Activated naive CD8-positive, alpha-beta T cell treated with anti-CD3 and anti-CD28 coated beads, Interleukin-2, amount 10 ng/mL, durations not matched to agents 7 days and 5 days (primary cell): ENCODE measurements at places on chromosomes 12 and 14.

GRCh38 chr14:74841230-74842207, 34.4 kb downstream of the PROX2 start:
- no peak for DNase-seq

GRCh38 chr12:7099290-7099996, 7.2 kb upstream of the C1R start:
- no peak for DNase-seq

DNA sequence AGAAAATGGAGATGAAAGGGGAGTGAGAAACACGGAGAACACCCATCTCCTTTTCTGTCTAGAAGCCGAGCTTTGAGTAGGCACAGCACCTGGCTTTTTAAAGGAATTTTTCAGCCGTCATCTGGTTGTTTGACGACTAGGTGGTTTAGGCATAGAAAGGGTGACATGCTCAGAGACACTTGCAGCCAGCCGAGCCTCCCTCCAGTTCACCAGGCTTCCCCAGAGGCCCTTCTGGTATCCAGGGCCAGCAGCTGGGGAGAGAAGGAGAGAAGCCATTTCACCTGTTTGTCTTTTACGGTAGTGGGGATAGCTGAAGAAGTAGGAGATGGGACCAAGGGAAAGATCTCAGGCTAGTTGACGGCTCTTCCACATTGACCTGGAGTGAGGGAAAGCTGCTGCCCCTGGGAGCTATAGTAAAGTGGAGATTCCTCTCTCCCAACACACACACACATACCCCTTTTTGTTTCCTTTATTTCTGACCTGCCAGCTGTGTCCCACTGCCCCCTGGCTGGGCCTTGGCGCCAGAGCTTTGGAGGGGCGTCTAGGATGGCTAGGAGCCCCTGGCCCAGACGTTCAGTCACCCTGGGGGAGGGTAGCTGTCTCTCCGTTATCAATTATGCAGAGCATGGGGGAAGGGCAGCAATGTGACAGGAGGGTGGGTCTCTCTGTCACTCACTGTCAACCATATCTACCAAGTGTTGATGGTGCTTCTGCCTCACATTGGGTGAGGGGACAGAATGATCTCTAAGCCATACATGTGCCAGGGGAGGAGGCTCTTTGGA, 5.5 kb downstream of the MAP3K12 start:
- no peak for DNase-seq

DNA sequence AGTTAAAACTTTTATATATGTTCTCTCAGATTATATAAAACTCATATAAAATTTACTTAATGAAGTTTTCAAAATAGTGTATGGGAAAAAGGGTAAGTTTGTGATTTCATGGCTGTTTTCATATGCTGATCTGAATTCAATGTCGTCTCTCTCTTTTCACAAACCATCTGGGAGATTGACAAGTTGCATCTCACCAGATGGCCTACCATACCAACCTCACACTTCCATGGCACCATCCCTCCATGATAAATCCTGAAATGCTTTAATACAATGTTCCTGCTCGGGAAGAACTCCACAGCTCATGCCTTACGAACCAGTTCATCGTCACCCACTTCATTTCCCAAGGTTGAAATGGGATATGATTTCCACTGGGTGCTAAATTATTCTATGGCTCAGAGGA, 22.3 kb downstream of the PTPRO start:
- DNase-seq, result no peak

- no peak for DNase-seq
Observed at GRCh38 chr14:77270361-77271112, 469 bp downstream of the NGB start.

- DNase-seq, result no peak
Observed at GRCh38 chr12:8031872-8032241, 659 bp upstream of the FOXJ2 start.

DNA sequence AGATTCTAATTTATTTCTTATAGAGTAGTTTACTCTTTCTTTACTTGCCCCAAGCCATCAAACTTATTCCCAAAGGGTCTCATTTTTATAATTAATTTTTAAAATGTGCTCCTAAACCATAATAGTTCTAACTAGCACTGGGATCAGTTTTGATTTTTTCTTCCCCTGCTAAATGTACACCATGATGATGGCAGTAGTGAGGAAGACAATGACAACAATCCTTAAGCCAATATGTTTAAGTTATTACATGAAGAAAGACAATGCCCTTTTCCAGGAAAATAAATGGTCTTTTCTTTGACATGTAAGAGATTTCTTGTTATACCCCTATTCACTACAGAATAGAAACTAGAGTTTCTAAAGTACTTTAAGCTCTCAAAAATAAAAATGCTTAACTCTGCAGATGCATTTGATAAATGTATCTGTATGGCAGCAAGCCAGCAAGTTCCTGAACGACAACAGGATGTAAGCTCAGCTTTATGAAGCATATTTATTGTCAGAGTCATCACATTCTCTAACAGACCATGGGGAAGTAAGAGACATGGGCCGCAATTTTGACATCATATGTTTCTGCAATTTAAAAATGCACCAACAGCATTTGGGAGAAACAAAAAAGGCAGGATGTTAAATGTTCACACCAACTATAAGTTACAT, 36.0 kb upstream of the SNX6 start:
- no peak for DNase-seq

DNA sequence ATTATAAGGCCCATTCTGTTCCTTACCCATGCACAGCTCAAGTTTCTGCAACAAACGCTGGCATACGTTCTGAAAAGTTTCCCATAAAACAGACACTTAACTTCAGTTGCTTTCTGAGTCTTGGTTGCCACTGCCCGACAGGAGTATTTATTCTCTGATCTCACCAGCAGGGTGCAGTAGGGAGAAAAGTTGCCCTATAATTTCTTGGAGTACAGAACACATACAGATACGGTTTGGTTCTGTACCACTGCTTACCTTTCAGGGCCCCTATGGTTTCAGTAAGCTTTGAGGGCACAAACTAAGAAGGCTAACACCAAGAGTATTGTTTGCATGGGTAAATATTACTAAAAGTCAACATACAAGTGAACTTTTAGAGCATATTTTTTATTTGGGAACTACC, 77.9 kb downstream of the SPATA7 start:
- DNase-seq, result no peak

GRCh38 chr14:34059037-34059924, 108.4 kb upstream of the EGLN3 start:
- no peak for DNase-seq

DNA sequence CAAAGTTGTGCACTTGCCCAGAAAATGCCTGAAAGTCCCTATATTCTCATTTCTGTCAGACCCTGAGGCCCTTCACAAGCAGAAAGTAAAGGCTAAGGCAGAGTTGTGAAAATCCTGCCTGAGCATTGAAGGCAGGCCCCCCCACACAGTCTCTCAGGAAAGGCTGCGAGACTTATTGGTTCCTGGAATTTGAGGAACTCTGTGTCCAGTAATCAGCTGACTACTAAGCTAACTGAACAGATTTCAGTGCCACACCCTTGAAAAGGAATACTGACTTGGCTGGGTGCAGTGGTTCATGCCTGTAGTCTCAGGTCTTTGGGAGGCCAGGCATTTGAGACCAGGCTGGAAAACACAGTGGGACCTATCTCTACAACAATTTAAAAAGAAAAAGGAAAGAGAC, 21.1 kb upstream of the PPP2R5E start:
- DNase-seq, result no peak

DNA sequence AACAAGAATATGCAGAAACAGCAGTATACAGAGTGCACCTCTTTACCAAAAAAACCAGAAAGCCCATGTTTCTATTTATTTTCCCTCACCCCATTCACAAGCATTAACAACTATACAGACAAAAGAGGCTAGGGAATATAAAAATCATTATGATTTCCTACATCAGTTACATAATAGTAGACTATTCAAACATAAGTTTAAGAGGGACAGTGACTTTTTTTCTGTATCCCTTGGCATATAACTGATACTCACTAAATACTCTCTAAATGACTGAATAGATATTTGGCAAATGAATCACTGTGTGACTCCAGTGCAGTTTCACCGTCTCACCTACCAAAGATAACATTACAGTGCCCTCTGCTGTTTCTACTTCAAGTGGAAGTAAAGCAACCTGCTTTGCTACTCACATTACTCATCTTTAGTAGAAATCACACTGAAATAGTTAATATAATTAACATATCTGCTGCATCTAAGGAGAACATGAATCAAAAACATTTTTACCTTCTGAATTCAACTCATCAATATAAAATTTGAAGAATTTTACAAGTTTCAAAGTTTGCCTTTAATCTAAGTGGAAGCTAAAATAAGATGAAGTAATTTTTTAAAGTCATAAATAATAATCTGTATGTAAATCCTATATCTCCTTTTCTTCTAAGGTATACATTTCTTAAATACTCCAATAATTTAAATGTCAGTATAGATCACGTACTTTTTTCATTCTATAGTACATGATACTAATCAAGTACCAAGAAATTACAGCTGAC, 103.8 kb downstream of the OSBPL8 start:
- no peak for DNase-seq

DNA sequence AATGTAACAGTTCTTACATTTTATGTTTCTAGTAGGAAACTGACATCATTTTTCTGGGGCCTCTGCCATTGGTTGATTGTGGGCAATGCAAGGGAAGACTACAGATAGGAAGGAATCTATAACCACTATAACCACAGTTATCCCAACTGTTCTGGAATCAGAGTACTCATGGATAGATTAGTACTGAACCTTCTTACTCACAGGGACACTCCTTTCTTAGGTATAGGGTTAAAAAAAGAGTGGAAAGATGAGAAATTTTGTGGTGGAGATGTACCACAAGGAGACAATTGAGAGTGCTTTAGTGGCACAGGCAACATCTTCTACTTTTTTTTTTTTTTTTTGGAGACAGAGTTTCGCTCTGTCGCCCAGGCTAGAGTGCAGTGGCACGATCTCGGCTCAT, 21.0 kb downstream of the TMEM116 start:
- no peak for DNase-seq

- peak; percentile 73 for DNase-seq
Observed at GRCh38 chr12:120903412-120904196, 554 bp downstream of the SPPL3 start.

GRCh38 chr12:44526655-44527182, 349.4 kb downstream of the NELL2 start:
- DNase-seq, result no peak

DNA sequence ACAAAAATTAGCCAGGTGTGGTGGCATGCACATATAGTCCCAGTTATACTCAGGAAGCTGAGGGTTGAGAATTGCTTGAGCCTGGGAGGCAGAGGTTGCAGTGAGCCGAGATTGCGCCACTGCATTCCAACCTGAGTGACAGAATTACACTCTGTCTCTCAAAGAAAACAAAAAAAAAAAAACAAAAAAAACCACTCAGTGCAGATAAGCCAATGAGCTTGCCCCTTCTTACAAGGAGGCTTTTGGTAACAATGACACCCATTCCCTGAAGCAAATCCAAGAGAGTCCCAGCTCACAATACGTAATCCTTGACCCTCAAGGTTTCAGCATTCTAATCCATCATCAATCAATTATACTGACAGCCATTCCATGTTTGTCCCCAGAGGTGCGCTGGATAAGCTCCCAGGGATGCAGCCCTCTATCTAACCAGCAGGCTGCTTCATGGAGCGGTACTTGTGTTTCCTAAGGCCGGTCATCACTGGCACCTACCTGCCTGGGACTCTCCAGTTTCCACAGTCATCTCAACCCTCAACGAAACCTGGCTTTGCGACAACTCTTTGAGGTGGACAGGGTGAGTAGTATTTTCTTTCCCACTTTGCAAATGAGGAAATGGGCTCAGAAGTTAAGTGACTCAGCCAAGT, 12.4 kb downstream of the GCN1 start:
- no peak for DNase-seq

GRCh38 chr14:60649875-60650372, 647 bp upstream of the SIX1 start:
- no peak for DNase-seq

- no peak for DNase-seq
Observed at GRCh38 chr12:82099216-82099615, 259.0 kb downstream of the CCDC59 start.

DNA sequence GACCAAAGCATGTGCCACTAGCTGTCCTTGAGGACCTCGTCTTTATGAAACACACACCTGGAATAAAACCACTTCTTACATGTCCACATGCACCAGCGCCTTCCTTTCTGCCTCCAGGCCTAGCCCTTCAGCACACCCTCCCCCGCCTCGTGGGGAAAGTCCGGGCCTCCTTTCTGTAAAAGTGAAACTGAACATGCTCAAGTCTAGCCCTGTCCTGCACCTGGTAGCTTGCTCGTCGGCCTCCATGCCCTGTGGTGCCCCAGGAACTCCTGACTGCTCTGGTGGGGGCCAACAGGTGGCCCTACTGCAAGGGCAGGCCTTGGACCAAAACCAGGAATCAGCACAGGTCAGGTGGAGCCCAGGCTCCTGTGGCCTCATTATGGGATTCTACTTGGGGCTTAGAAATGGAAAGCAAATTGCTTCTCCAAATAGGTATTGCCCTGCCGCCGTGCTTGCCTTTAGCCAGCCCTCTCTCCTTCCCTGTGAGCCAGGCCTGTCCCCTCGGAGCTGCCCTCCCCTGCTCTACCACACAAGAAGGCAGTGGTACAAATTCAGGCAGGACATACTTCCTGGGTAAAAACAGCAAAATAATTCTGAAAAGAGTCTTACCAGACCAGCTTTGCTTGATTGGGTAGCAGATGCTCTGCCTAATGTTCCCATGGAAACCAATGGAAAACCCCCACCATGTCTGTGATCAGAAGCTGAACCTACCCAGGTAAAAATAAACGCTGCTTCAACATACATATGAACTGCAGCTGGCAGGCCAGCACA, 43.5 kb downstream of the ERH start:
- DNase-seq, result peak; percentile 68

DNA sequence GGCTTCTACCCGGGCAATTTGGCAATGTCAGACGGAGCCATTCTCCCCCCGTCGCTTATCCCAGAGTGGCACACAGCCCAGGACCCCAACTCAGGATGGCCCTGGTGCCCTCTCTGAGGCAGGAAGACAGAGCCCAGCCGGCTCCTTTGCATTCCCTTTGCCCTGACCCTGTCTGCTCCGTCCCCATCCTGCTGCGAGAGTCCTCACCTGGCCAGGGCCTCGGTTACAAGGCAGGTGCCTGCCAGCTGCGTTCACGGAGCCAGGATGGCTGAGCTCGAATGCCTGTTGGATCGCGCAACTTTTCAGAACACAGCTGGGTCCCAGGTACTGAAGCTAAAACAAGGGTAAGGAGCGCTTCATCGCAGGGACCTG, 18.6 kb downstream of the LRTM2 start:
- DNase-seq, result no peak

- no peak for DNase-seq
Observed at GRCh38 chr12:110345176-110345661, 58.3 kb downstream of the ANAPC7 start.
